Hypothalamus (tissue), 51 donors: ENCODE measurements at places on chromosomes 6 and 20.

GRCh38 chr6:138162111-138162954, 594 bp downstream of the ARFGEF3 start:
- no peak for DNase-seq

- DNase-seq, result no peak
Measured at GRCh38 chr6:104108634-104109033, 751.1 kb downstream of the HACE1 start.

DNA sequence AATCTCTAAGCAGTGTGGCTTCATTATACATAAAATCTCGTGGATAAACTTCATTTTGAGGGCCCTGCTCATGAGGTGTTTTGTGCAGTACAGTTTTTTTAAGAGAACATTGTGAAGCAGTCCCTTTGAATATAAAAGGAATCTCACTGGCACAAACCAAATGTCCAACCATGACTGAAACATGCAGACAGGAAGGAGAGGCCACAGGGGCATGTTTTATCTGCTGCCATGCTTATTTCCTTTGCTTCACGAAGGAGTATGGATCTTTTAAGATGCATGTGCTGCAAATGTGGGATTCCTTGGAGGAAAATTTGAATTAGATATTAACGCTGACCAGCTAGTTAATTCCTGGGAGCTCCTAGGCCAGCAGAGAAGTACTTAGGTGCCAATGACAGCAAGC, 192.3 kb downstream of the DST start:
- DNase-seq, result no peak

- no peak for DNase-seq
Measured at GRCh38 chr6:39979461-39980328, 45.4 kb upstream of the MOCS1 start.

- DNase-seq, result no peak
Measured at GRCh38 chr20:22684763-22685443, 100.5 kb upstream of the FOXA2 start.

DNA sequence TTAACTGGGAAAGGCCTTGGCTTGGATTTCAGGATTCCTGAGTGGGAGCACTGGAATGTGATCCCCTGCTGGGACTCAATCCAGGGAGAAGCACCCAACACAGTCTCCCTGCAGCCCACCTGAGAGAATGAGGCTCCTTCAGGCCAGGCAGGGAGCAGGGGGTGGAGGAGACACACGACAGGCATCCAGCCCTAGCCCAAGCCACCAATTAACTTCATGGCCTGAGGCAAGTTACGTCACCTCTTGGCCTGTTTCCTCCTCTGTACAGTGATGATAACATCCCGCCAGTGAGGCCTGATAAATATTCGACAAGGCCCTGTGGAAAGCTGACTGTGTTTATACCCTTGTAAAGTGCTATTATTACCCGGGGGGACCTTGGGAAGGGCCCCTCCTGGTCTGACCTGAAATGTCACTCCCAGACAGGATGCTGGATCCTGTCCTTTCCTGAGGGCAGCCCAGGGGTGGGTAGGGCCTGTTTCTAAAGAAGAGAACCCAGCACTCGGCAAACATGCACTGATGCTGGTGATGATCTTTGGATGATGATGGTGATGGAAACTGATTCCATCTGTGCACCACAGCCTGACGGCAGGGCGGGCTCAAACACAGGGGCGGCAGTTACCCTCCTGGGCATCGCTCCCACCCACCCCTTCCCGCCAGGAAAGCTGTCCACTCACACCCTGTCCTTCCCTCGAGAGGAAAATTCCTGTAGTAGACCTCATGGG, 12.4 kb downstream of the FRS3 start:
- no peak for DNase-seq

GRCh38 chr6:166556863-166557322, 29.6 kb downstream of the RAMACL start:
- peak; percentile 94 for DNase-seq

DNA sequence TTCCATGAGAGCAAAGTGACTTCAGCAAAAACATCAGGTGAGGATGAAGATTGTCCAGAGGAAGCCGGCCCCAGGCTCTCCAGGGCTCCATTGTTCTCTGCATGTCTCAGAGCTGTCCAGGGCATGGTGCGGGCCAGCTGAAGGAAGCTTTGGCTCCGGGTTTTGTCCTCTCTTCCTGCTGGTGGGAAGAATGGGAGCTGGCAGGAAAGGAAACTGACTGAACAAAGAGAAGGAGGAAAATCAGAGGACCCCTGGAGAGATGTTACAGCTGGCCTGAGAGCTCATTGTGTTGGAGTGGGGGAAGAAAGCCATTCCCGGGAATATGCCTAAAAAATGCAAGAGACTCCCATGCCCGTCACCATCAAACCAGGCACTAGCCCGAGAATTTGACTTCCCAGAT, 27.1 kb downstream of the PRND start:
- no peak for DNase-seq

DNA sequence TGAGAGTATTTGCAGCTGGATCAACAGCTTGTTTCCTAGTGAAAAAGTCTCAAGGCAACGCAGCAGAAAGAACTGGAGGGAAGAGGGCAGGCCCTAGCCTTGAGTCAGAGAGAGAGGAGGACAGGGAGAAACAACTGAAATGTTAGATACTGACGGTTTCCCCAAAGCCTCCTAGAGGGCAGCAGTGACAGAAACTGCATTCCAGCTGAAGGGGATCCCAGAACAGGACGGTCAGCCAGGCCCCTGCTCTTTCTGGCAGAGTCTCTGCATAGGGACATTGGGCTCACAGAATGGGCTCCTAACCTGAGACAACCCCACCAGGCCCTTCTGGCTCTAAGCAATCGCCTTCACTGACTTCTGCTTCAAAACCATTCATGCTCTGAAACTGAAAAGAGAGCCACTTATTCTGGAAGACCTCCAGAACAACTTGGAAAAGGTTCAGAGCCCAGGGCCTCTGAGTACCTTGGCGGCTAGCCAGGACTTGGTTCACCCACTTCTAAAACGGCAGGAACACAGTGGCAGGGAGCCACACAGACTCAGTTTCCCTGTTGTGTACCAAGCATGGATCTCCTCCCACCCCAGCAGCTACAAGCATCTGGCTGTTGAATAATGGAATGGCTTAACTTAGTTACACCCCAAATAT, 72.9 kb downstream of the PSMB1 start:
- no peak for DNase-seq

DNA sequence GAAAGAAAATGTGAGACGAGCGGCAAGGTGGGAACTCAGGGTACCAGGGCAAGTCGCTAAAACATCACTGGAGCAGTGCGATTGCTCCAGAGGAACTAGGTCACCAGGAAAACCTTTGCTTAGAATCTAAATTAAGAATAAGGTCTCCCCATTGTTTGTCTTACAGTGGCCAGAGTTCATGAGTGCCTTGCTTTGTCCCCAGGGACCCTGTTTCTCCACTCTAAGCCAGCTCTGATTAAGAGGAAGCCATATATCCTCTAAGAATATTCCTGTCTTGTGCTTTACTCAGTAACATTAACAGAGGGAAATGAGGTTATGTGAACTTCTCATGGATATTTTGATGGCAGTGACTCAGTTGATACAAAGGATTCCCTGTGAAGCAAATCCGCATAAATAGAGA, 305.8 kb downstream of the CD83 start:
- DNase-seq, result no peak

DNA sequence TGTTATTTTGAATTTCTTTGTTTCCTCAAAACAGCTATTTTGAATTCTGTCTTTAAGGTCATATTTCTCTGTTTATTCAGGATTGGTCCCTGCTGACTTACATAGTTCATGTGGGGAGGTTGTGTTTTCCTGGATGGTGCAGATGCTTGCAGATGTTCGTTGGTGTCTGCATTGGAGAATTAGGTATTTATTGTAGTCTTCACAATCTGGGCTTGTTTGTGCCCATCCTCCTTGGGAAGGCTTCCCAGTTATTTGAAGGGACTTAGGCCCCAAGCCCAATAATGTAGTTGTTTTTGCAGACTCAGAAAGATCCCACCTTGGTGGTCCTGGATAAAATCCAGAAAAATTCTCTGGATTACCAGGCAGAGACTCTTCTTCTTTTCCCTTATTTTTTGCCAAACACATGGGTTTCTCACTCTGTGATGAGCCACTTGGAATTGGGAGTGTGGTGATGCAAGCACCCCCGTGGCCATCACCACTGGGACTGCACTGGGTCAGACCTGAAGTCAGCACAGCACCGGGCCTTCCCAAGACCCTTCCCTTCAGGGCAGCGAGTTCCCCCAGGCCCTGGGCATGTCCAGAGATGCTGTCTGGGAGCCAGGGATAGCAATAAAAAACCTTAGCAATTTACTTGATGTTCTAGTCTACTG, 81.6 kb upstream of the EZR start:
- DNase-seq, result no peak

DNA sequence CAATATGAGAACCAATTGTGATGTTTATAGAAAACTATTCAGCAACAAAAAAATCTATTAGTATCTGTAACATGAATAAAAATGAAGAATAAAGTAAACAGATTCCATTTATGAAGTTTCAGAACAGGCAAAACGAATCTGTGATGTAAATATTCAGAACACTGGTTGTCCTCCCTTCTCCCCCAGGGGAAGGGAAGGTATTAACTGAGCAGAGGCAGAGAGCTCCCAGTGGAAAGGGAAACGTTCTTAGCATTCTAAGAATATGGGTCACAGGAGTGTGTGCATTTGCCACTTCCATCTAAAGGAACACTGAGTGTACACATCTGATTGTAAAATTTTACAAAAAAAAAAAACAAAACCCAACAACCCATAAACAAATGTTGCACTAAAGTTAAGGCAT, 23.1 kb downstream of the SPAG4 start:
- DNase-seq, result no peak

GRCh38 chr20:63070771-63071540, 64.2 kb upstream of the BHLHE23 start:
- no peak for DNase-seq

GRCh38 chr6:168150551-168151320, 71.7 kb upstream of the FRMD1 start:
- no peak for DNase-seq

DNA sequence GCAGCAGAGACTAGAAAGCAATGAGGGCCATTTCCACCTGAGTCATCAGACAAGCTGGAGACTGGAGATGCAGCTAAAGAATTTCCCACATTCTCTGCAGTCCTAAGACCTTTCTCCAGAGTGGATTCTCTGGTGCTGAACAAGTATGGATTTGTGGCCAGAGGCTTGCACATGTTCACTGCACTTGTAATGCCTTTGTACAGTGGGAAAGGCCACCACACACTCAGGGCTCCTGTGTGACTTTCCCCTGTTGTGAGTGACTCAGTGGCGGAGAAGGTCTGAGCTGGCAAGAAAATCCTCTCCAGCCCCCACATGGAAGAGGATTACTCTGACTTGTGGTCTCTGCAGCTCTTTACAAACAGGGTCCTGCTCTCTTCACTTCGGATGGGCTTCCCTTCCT, 192.3 kb downstream of the C6orf118 start:
- no peak for DNase-seq

GRCh38 chr20:11726026-11726425, 191.7 kb upstream of the BTBD3 start:
- no peak for DNase-seq

DNA sequence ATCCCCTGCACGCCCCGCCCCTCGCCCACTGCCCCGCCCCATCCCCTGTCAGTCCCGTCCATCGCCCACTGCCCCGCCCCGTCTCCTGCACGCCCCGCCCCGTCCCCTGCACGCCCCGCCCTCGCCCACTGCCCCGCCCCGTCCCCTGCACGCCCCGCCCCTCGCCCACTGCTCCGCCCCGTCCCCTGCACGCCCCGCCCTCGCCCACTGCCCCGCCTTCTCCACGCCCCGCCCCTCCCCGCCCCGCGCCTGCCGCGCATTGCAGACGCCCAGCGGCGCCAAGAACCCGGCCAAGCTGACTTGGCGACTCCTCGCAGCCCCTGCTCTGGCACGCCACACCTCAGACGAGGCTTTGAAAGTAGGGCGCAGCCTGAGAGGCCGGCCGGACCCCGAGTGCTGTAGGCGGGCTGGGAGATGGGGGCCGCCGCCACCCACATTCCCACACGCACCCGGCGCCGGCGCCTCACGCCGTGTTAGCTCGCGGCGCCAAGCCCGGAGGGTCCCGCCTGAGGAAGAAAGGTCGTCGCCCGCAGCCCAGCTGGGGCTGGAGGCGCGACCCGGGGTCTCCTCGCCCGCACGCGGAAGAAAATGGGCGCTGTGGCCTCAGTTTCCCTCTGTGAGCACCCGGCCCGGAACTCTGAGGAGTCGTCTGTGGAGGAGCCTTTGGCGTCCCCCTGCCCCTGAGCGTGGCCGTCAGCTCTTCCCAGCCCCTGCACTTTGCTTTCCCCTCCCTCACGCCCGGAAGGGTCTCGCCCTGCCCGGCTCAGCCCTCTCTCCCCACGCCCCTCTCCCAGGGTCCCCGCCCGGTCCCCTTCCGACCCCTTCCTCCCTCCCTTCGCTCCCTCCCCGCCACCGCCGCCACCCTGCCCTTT, at the start of gene RAD21L1:
RAD21L1 (plus strand) TSS at position 262 of the 872 bp plus-strand sequence. CDS start 2,410 bp downstream, outside the sequence.
- peak; percentile 50 for DNase-seq

GRCh38 chr6:167995731-167996151, 1.7 kb upstream of the KIF25 start:
- no peak for DNase-seq

DNA sequence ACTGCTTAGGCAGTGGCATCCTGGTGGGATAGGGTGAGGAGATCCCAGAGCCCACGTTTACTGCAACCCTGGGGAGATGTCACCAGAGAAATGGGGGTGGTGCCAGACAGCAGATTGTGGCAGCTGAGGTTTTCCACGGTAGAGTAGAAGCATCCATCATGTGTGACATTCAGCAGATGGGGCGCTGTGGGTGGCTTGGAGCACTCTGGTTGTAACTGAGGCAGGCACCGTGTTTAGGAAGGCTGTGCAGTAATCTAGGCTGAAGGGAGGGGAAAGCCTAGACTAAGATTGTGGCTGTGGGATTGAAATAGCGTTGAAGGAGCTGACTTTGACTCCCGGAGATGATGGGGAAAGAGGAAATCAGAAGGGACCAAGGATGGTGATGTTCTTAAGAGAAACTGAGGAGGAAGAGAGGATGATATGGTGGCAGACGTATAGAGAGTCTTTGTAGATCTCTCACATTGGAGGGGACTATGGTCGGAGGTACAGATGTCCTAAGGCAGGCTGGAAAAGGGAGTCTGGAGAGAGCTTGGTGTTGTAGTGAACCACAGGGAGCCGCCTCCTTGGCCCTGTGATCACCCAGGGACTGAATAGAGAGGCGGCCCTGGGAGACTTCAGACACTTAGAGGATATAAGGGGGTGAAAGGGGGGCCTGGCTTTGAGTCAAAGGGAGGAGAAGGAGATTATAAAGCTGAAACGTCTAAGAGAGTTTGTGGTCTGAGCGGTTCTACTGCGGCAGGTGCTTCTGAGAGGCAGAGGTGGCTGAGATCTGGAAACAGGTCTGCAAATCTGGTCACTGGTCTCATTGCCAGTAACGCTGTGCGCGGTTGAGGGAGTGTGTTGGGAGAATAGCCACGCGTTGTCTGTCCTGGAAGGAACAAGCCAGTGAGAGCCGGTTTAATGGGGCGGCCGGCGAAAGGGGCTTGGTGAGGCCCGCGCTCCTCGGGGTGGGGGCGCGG, 792 bp upstream of the MICA start:
- no peak for DNase-seq

GRCh38 chr20:44022464-44022863, 107.8 kb downstream of the TOX2 start:
- DNase-seq, result no peak

GRCh38 chr6:64221776-64222175, 586.2 kb downstream of the PHF3 start:
- DNase-seq, result no peak

GRCh38 chr6:125804264-125804663, 13.5 kb downstream of the NCOA7 start:
- no peak for DNase-seq

GRCh38 chr6:137493218-137494038, 766 bp downstream of the OLIG3 start:
- no peak for DNase-seq

GRCh38 chr20:725491-725890, 42.8 kb downstream of the SLC52A3 start:
- no peak for DNase-seq
